DND-41 (cell line): ENCODE measurements at places on chromosomes 2 and 18.
A peak's percentile ranks its signal among the peaks of the same experiment; 100 is the strongest.

DNA sequence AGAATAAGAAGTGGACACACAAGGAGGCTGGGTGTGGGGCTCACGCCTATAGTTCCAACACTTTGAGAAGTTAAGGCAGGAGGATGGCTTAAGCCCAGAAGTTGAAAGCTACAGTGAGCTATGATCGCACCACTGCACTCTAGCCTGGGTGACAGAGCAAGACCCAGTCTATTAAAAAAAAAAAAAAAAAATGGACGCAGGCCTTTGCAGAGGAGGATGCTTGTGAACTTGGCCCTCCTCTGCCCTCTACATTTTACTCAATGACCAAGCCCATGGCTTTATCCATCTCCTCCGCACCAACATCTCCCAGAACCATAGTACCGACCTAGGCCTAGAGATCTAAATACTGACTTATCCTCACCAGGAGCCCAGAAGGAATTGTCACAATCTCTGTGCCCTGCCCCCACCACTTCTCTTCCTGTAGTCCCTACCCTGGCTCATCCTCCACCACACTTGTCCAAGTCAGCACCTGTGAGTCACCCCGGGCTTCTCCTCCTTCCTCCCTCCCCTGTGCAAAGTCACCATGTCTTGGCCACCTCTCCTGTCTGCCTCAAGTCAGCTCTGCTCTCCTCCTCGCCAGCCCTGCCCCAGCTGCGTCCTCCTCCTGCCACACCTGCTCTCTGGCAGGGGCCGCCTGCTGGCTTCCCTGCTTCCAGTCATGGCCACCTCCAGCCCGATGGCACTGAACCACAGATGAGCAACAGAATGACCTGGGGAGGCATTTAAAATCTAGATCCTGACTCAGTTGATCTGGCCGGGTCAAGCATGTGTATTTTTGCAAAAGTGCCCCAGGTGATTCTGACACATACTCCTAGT, 35.8 kb upstream of the ASPRV1 start:
- peak; percentile 42 for DNase-seq

DNA sequence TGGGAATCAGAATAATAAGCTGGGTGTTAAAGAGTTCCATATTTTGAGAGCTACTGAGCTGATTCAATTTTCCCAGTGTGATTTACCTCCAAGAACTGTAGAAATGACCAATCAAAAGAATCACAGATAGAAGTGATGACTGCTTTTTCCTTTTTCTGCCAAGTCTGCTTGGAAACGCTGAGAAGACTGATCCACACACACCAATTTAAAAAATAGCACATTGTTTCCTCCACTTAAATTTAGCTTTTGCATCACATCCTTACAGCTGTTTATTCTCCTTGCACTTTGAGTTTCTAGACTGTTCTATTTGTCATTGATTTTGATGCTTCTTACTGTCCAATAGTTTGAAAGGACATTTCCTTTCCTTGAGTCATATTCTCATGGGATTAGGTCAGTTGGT, 590.3 kb upstream of the CHAC2 start:
- no peak for DNase-seq

- no peak for DNase-seq
Observed at GRCh38 chr2:141331127-141331526, 799.7 kb downstream of the LRP1B start.

DNA sequence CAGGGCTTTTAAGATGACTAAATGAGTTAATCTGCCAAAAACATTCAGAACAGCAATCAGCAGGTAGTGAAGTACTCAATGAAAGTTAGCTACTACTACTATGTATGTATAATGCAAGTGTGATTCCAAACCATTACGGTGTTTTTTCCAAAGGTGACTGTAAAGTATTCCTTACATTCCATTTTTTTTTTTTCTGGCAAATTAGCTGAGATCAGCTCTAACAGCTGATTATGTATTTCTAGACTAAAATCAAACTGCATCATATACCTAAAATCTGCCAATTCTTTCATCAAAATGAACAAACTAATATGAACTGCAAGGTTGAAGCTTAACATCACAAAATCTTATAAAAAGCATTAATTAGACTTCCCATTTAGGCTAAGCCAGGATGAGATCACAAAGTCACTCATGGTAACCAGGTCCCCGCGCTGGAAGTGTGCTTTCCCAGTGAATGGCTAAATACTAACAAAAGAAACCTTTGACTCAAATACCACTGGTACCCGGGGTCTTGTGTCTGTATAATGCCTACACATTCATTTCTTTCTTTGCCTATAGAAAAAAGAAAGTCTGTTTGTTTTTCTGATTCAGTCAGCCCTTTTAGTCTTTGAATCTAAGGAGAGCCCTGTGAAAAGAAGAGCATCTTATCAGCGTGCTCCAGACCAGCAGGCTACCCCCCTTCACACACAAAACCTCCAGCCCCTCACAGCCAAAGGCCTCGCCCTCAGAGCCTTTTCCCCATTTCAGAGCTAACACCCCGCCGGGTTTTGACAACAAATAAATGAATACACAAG, 88.3 kb downstream of the RBMS1 start:
- no peak for DNase-seq

DNA sequence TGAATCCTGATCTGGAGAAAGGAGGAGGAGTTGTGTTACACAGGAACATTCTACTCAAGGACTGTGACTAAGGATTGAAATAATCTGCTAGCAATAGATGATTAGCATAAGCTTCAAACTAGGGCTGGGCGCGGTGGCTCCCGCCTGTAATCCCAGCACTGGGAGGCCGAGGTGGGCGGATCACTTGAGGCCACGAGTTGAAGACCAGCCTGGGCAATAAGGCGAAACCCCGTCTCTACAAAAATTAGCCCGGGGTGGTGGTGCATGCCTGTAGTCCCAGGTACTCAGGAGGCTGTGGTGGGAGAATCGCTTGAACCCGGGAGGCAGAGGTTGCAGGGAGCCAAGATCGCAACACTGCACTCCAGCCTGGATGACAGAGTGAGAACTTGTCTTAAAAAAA, 1.5 kb downstream of the TRMT61B start:
- no peak for DNase-seq

DNA sequence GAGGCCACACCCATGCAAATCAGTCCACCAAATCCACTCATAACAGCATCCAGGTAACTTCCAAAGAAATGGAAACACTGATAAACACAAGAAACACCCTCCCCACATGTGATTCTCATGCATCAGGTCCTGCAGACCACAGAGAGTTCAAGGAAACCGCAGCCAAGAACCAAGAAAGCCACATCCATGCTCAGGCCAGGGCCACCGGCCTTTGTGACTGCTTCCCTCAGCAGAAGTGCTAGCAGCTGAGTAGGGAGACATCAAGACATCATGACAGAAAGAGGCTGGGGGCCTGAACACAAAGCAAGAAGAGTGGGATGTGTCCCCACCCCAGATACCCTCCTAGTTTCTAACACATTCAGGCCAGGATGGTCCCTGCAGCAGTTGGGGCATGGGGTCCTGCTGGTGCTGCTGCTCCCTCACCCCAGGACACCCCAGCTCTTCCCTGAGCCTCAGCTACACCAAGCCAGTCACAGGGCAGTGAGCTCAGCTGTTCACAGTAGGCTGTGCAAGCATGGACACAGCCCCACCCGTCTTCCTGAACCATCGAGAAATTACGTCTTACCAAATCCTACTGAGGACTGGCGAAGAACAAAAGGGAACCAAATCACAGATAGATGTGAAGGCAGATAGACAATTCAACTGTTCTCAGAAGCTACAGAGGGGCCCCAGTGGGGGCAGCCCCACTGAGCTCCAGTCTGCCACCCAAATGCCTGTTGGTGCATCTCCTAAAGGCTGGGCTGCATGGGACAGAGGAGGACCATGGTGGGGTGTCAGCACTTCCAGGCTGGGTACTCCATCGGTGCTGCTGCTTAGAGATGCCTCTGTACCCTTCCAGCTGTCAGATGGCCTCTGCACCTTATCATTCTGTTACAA, 60.9 kb downstream of the HDAC4 start:
- DNase-seq: peak; percentile 71

DNA sequence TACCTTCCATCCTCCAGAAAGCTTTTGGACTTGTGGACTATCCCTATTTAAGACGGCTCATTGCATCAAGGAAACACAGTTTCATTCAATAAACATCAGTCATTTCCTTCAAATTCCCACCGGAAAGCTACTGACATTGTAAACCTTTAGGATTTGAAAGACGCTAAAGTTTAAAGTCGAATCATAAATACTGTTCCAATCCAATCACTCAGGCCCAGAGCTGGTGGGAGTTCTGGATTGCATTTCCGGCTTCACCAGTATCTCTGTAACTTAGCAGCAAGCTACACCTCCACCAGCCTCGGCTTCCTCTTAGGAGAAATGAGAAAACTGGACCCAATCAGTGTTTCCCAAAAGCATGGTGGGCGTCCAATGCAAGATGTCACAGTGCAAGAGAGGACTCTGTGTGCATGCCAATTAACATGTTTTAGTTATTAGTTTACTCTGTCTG, 1.6 kb downstream of the WDFY1 start:
- no peak for DNase-seq

DNA sequence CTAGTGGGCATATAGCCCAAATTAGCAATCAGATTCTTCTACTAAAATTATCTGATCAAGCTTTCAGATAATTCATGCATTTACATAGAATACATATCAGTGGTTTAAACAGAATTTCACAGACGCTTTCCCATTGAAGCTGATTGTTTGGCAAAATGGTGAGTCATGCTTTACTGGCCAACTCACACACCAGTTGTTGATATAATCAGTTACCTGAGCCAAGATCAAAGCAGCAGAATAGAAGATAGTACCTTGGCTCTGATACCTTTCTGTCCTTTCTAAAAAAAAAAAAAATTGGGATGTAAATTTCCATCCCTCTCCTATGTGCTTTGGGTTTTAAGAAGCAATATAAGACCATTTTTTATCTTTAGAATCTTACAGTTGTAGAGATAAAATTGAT, 178.0 kb downstream of the MCFD2 start:
- DNase-seq: no peak

- DNase-seq: no peak
Observed at GRCh38 chr18:48950536-48951447, at the start of gene SMAD7. SMAD7 (minus strand) TSS chr18:48950965; CDS start chr18:48950424, 541 bp downstream.
